ENCODE measurements at places on chromosomes 7 and 10. TPM values are rescaled to one million over a fixed set of nuclear protein-coding genes. Genes with fewer than 3 reads are reported as not detected.
A peak's percentile ranks its signal among the peaks of the same experiment; 100 is the strongest.

DNA sequence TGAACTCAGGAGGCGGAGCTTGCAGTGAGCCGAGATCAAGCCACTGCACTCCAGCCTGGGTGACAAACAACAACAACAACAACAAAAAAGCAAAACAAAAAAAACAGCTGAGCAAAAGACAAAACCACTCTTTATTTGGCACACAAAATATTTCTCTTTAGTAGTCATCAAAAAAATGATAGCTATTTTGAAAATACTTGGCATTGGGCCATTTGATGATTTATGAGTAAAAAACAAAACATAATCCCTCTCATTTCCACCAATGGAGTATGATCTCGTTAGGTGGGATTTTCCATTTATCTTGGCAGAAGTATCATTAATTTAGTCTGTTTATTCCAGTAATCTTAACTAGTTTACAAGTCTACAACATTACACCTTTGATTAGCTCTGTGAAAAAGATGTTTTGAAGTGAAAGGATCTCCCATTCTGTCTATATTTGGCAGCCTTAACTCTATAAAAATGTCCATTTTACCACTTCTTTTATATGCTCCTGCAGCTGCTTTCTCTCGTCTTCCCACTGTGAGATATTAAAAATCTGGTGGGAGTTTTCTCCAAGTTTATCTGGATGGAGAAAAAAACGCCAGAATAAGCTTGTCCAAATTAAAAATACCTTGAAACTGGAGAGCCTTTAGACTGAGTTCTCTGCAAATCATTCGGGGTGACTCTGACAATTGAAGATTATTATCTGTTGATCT lies 58.8 kb upstream of the AGMO start:
- DNase-seq = peak; percentile 38

DNA sequence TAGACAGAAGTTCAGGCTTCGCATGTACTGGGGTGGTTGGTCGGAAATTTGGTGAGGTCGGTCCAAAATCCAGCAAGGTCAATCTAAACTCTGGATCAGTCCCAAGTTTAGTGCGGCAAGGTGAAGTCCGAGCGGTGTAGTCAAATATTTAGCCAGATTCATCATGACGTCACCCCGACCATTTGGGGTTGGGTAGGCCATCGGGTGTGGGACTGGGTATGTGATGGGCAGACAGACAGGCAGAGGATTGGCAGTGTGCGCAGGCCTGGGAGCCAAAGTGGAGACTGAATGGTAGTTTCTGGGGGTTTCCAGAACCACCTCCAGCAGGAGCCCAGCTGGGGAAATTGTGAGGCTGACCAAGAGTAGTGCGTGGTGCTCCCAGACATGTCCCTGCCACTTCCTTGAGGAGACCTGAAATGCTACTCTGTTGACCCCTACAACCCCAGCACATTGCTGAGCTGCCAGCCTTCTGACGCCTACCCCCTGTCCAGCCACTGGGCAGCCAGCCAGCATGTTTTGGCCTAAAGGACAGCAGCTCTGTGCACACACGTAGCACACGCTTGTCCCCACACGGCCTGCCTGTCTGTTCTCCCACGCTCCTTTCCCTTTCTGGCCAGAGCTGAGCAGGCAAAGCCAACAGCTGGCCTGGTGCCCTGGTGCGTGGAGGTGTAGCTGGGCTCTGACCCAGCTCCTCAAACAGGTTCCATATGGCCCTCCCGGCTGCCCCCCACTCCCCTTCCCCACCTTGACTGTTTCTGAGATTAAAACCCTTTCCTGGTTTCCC lies 55.9 kb downstream of the FAM241B start:
- no peak for DNase-seq

DNA sequence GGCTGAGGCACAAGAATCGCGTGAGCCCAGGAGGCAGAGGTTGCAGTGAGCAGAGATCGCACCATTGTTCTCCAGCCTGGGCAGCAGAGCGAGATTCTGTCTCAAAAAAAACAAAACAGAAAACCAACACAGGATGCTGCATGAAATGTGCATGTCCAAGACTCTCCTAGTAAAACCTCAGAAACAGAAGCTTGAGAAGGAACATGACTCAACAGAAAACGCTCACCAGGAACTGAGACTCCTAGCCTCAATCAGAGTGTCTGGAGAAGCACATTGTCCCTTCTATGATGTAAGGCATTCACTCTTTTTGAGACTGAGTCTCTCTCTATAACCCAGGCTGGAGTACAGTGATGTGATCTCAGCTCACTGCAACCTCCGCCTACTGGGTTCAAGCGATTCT lies 168.3 kb downstream of the MYOF start:
- no peak for DNase-seq

EIF5AL1 gene
- total RNA-seq = 0.31 TPM

NXPH1 gene
- not detected for total RNA-seq

DNA sequence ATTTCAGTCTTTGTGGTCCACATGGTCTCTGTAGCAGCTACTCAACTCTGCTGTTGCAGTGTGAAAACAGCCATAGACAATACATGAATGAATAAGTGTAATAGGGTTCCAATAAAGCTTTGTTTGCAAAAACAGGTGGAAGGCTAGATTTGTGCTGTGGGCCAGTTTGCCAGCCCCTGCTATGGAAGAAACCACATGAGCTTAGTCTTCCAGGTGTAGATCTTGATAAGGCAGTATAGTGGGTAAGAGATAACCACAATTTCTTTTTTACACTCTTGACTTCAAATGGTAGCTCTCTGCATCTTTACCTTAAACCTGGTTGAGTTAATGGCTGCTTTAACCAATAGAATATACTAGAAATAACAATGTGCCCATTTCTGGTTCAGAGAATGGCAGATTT lies 135.0 kb upstream of the PALS2 start:
- DNase-seq = no peak

- DNase-seq = no peak
Measured at GRCh38 chr10:78747401-78748234, 321.1 kb upstream of the ZMIZ1 start.

DNA sequence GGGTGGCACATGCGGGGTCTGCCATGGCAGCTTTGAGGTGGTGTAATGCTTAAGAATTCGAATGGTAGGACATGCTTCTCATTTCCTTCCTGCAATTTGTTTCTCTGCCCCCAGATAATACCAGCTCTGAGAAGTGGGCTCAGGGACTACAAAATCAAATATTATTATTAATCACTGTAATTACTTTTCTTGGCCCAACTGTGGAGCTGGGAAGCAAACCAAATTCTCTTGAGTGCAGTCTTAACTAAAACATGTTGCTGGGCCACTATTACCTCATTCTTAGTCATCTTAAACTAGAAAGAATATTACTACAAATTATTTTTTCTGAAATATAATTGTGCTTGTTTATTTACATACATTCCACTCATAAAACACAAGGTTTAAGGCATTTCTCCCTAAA lies 566.7 kb upstream of the NRP1 start:
- no peak for DNase-seq

DNA sequence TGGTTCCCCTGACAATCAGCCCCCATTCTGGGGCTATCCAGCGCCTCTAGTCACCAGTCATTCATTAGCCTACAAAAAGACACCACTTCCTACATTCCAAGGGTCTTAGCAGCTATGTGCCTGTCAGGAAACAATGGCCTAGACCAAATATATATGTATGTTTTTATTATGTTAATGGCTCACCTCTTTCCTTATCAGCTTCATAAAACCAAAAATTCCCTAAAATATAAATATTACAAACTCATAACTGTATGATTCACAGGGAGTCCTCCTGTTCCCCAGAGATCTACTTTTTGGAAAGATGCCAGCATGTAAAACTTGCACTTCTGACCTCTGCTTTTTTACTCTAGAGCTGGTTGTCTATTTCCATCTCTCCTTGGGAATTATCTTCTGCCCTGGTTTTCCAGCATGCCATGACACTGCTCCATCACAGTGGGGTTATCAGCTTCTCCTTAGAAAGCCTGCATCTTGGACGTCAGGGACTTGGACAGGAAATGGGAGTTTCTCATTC lies 79.2 kb downstream of the ABCA13 start:
- DNase-seq = peak; percentile 37

DHTKD1 gene
- 25.8 TPM for total RNA-seq

TUBB8 gene
- total RNA-seq = 0.07 TPM

DNA sequence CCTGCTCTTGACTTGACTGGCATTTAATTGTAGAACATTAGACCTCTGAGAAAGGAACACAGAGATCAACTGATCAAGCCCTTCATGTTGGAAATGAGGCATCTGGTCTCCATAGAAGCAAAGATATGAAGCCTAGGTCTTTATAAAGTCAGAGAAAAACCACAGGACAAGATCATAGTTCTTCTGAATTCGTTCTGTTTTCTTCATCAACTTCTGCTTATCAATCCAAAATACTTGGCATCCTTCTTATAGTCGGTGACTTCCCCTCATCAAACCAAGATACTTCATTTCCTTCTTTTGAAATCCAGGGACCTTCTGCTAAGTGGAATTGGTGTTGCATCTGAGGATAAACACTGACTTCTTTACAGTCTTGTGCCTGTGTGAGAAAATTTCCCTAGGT lies 77.1 kb upstream of the PRKCQ start:
- no peak for DNase-seq

GRCh38 chr10:75606203-75606779 lies 174.9 kb downstream of the LRMDA start:
- DNase-seq = no peak

MALRD1 gene
- total RNA-seq = 0.11 TPM

DNA sequence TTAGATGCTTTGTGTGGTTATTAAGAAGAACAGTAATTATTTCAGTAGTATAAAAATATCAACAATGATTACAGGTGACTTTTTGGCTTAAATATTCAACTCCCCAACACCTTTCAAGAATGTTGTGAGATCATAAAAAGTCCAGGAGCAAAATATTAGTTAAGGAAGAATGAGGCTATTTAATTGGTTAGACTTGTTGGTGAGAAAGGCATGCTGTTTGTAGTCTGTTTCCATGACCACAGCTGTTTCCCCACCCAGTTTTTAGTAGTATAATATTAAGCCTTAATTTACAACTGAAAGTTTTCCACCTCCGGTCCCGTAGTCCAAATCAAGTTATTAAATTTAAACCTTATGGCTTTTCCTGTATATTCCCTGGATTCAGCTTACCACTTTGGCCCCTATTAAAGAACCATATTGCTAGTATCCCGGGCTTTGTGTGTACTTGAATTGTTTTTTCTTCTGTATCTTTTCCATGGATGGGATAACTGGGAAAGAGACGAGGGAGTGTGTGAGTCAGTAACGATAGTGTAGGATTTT lies 133.3 kb downstream of the CELF2 start:
- DNase-seq = no peak

GRCh38 chr7:15947754-15948153 lies 261.3 kb upstream of the MEOX2 start:
- DNase-seq = no peak

ADCY1 gene
- 0.56 TPM for total RNA-seq

All from foreskin keratinocyte (primary cell).